SJCRH30 (cell line): ENCODE measurements at places on chromosomes 4 and X. TPM values are rescaled to one million over a fixed set of nuclear protein-coding genes. Genes with fewer than 3 reads are reported as not detected.

Gene UTP14A
- total RNA-seq: 43.6 and 43.9 TPM in 2 replicates

Gene CTAG1B
- not detected in 2 replicates for total RNA-seq

DNA sequence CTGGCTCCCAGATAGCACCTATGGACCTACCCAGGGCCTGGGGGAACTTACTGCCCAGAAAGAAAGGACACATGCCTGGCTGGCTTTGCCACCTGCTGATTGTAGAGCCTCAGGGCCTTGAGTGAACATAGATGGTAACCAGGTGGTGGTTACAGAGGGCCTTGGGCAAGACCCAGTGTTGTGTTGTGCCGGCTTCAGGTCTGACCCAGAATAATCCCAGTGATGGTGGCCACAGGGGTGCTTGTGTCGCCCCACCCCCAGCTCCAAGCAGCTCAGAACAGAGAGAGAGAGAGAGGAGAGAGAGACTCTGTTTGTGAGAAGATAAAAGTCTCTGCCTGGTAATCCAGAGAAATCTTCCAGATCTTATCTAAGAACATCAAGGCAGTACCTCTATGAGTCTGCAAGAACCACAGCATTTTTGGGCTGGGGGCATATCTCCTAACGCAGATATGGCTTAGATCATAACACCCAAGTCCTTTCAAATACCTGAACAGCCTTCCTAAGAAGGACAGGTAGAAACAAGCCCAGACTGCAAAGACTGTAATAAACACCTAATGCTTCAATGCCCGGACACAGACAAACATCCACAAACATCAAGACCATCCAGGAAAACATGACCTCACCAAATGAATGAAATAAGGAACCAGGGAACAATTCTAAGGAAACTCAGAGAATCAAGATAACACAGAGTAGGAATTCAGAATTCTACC lies 16.3 kb upstream of the RP2 start:
- no peaks in the 10 kb centered on the region for H3K36me3 ChIP-seq
- no peak overlapping the region for H3K27ac ChIP-seq
- no peak for DNase-seq
- no peaks in the 10 kb centered on the region for H3K27me3 ChIP-seq

DNA sequence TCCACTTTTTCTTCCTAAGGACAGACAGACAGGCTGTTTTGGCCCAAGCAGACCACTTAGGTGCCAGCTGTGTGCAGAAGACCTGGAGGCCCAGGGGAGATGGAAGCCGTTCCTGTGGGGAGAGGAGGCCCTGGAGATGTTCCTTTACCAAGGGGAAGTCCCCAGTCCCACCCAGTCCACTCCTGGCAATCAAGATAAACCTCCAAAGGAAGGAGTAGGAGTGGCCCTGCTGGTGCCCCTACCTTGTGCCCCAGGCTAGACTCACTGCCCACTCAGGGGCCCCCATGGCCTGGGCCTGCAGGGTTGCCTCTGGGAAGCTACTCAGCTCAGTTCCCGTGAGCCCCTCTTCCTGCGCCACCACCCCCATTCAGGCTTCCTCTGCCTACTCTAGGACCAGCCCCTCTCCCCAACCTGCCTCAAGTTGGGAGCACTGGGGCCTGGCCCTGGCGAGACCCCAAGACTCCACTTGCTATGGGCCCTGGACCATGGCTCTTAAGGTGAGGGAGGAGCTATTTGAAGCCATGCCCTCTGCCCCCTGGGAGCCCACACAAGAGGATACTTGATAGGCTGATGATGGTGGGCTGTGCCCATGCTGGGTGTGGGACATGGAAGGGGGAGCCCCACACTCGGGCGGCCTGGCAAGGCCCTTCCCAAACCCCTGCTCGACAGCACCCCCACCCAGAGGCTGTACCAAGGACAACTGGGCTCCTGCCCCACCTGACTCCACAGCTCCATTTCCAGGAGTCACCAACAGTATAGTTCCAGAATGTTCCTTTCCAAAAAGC lies 24.8 kb upstream of the RNF4 start:
- no peak for DNase-seq
- no peak overlapping the region for H3K27ac ChIP-seq
- H3K4me1 ChIP-seq: no peaks in the 10 kb centered on the region
- H3K4me3 ChIP-seq: no peak overlapping the region

DNA sequence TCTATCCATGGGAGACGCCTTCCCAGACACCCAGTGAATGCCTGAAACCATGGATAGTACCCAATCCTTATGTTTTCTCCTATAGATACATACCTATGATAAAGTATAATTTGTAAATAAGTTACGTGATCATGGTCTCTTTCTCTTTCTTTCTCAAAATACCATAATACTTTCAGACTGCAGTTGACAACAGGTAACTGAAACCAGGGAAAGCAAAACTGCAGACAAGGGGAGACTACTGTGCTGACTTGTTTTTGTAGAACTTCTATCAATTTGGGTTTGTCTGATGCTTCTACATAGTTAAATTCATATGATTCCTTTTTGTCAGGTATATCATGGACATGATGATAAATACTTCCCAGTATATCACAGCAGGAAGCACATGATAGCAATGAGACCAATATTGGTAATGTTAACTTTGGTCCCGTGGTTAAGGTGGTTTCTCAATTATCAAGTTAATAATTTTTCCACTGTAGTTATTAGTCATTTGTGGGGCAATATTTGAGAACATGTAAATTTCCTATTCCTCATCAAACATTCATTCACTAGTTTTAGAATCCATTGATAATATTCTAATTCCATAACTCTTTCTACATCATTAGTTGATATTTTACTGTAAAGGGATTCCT lies 298.0 kb upstream of the TET2 start:
- H3K4me1 ChIP-seq: no peaks in the 10 kb centered on the region
- H3K27me3 ChIP-seq: no peaks in the 10 kb centered on the region
- DNase-seq: no peak
- H3K36me3 ChIP-seq: no peaks in the 10 kb centered on the region
- no peak overlapping the region for H3K4me3 ChIP-seq

Gene SMIM10
- total RNA-seq: not detected in 2 replicates

DNA sequence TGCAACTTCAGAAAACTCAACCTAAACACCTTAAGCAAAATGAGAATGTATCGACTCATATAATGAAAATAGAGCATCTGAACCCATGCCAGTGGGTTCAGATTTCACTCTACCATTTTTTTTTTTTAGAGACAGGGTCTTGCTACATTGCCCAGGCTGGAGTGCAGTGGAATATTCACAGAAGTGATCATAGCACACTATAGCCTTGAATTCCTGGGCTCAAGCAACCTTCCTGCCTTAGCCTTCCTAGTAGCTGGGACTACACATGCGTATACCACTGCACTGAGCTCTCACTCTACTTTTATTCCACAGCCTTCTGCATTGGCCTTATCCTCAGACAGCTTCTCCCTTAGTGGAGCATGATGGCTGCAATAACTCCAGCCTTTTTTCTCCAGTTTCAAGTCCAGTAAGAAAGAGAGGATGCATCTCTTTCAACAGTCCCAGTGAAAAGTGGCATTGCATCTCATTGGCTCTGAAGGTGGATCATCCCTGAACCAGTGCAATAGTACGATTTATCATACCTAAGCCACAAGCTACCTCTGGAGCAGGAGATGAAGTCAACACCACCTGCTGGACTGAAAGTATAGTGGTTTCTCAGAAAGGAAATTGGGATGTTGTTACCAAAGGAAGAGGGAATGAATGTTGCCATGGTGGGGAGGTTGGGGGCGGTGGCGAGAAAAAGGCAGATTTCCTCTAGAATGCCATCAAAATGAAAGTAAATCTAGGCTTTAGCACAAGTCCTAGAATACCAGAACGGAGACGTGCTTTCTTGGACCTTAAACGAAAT lies 2.0 kb upstream of the SOD3 start:
- no peak overlapping the region for H3K4me3 ChIP-seq
- H3K4me1 ChIP-seq: no peaks in the 10 kb centered on the region
- H3K36me3 ChIP-seq: no peaks in the 10 kb centered on the region
- DNase-seq: no peak
- H3K27me3 ChIP-seq: no peaks in the 10 kb centered on the region

DNA sequence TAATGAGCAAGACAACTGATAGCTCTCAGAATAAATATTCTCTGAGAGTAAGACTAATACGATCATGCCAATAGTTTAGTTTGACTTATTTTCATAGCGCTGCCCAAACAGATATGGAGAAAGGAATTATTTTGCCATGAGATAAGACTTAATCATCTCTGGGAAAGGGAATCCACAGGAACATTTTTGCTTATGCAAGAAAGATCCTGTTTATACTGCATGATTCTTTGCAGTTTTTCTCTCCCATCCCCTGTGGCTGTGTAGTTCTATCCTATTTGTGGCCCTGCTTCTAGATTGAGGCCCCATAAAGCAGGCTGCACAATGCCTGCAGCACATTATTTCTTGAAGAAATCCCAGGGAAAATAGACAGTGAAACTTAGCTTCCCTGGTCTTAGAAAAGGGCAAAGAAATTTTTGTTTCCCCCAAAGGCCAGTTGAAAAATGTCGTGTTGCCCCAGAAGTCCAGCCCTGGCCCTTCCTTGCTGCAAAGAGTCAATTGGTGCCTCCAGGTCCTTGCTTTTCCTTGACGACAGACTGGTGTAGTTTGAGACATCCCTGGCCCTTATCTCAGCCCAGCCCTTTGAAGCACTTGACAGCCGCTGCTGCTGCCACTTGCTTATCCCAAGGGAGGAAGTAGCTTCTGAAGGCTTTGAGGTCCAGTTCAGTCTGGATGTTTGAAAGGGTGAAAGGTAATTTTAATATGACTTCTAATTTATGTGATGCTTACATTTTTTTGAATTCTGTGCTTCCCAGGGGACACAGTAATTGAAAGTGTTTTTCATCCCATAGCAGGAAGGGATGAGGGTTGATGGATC lies 45.0 kb upstream of the SH3RF1 start:
- H3K36me3 ChIP-seq: no peaks in the 10 kb centered on the region
- no peaks in the 10 kb centered on the region for H3K4me1 ChIP-seq

DNA sequence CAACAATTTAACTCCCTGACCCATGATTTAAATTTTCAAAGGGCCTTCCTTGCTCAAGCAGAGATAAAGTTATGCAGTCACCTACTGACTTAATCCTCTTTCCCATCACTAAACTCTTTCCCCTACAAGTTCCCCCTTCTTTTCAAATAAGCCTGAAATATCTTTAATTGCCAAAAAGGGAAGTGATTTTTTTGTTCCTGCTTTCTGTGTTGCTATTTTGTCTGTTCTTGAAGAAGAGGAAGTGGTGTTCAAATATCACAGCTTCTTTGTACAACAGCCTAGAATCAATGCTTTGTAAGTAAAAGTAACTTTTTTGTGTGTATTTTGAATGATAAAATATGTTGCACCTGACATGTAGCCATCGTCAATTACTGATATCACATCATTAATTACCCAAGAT lies 595.9 kb downstream of the CENPC start:
- DNase-seq: no peak
- no peaks in the 10 kb centered on the region for H3K27me3 ChIP-seq
- H3K27ac ChIP-seq: no peak overlapping the region
- no peaks in the 10 kb centered on the region for H3K4me1 ChIP-seq

- DNase-seq: no peak
- H3K36me3 ChIP-seq: no peaks in the 10 kb centered on the region
- H3K27ac ChIP-seq: no peak overlapping the region
- H3K4me3 ChIP-seq: no peak overlapping the region
Observed at GRCh38 chrX:9278475-9279233, 186.2 kb upstream of the TBL1X start.

- H3K4me1 ChIP-seq: peaks cover 15% of the 10 kb centered on the region
- H3K27ac ChIP-seq: peak overlapping the region; percentile 27; the same call in 1 of the 2 replicates
- no peaks in the 10 kb centered on the region for H3K36me3 ChIP-seq
- H3K4me3 ChIP-seq: peak overlapping the region; percentile 49
Observed at GRCh38 chr4:39134683-39135306, 47.5 kb upstream of the WDR19 start.

GRCh38 chr4:76386566-76387305 lies 34.2 kb downstream of the CCDC158 start:
- H3K36me3 ChIP-seq: no peaks in the 10 kb centered on the region
- no peak for DNase-seq
- no peak overlapping the region for H3K27ac ChIP-seq

- H3K4me1 ChIP-seq: no peaks in the 10 kb centered on the region
- no peak overlapping the region for H3K27ac ChIP-seq
- no peak overlapping the region for H3K4me3 ChIP-seq
Observed at GRCh38 chrX:11304829-11305228, 11.6 kb downstream of the AMELX start.
